NCI-H526 treated with DMSO at 0.1 percent for 48 hours (cell line): ENCODE measurements at places on chromosomes 4 and X.

DNA sequence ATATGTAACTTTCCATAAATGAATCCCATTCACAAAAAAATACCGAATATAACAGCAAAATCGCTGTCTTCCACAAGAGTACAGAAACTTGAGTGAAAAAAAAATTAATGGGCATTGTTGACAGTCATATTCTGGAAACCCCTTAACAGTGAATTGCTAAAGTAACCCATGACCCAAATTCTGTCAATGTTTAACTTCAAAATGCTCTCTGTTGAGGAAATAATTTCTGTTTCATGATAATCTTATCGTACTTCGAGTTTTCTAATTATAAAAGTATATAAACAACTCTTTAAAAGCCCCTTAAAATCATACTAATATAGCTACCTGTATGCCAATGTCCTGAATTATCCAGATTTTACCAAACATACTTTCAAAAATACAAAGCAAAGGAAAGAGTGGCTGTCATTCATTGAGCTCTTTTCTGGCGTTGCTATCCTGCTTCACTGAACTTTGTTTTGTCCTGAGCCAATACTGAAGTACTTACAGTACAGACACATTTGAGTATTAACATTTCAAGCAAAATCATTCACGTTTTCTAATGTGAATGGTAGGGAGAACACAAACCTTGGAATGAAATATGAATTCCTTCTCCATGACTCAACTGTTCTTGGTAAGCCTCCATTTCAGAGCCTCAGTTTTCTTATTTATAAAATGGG is 2.4 kb downstream of the XAGE3 start:
- DNase-seq: no peak

GRCh38 chrX:69262036-69262936 is 97.0 kb upstream of the PJA1 start:
- no peak for DNase-seq

GRCh38 chr4:40434126-40434687 is 99.1 kb downstream of the CHRNA9 start:
- no peak for DNase-seq

GRCh38 chrX:19065535-19065934 is 56.7 kb downstream of the ADGRG2 start:
- DNase-seq: no peak

GRCh38 chrX:139554991-139555675 is 24.6 kb downstream of the F9 start:
- DNase-seq: no peak

DNA sequence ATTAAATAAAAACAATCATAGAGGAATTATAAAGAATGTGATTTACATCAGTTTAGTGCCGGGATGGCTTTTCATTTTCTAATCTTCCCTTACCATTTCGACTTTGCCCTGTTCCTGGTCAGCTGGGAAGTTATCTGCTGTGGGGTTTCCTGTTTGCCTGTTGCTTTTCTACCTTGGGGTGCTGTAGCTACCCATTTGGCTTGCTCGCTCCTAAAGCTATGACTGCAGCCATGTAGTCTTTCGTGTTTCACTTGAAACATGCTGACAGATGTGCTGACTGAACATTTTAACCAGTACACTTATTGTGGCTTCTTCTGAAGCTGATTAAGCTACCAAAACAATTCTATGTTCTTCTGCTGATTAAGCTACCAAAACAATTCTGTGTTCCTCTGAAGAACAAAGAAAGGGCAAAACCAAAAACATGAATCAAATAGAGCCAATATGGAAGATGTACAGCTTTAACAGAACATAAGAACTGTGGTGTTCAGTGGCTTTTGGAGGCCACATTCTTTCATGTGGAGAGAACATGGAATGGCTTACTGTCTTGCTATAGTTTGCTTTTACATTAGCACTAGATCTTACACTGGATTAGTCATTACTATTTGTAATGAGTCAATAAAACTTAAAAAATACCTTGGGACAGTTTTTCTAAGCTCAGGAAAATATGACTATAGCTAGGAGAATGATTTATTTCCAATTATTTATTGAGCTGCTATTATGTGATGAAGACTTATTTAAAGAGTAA is 440.4 kb downstream of the SPRY1 start:
- DNase-seq: no peak

DNA sequence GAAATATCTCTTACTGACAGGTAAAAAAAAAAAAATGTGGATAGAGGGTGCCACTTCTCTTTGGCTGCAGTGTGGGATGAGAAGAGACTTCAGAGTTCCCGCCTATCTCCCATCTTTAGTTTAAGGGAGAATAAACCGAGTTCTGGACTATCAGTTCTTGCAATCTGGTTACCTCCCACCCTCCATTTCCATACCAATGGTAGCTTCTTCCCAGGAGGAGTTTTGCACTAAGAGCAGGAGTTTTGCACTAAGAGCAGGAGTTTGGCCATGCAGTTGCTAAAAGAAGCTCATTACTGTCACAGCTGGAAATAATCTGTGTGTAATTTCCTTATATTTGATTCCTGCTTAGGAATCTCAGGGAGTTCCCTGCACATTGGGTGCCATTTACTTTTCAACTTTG is 10.8 kb upstream of the GUCY1B1 start:
- DNase-seq: no peak

DNA sequence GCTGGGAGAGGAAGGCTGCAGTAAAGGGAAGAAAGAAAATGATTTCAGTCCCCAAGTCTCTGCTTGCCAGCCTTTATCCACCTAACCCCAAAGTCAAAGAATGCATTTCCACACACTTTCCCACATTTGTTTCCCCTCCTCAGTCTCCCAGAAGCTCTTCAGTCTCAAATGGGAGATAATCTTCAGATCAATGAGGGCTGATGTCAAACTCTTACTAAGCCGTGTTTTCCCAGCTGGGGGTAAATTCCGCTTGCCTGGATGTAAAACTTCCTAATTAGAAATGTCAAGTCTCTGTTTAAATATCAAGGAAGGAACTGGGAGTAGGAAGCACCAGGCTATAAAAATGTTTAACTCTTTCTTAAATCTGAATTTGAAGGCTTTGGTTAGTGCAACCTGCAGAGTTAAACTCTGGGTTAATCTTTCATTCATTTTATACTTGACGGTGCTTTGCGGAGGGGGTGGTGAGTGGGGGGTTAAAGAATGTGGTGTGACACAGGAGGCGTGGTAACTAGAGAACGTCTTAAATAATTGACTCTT is 601.4 kb upstream of the ACTRT1 start:
- DNase-seq: no peak
